Stomach (tissue), 19 donors: ENCODE measurements at places on chromosomes 1 and 21. TPM values are rescaled to one million over a fixed set of nuclear protein-coding genes. Genes with fewer than 3 reads are reported as not detected.

DNA sequence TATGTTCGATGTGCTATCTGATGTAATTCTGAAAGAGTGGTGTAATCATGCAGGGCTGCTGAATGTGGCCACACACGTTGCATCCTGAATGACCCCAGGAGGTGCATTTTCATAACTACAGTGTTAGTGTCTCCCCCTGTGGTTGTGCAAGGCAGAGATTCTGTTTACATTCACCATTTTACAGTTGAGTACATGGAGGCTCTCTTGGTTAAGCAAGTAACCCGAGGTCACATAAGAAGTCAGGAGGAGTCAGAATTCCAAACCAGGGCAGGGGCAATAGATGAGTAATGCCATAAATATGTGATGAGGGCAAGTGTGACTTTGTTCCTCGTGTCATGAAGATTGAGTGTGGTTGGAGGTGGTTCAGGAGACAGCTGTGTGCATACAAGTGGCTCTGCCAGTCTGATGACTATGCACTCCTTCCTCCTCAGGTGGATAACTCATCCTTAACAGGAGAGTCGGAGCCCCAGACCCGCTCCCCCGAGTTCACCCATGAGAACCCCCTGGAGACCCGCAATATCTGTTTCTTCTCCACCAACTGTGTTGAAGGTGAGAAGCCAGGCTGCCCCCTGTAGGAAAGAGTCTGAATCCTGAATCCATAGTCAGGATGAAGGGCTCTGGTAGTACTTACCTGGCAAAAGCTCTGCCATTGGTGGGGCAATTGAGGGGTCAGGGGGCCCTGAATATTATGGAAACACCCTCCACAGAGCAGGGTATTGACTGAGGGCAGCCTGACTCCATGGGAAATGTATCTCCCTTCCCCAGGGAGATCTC, 9.3 kb downstream of the ATP1A2 start:
- DNase-seq = no peak

- DNase-seq = no peak
These were observed 32.8 kb upstream of the KCNJ15 start for GRCh38 chr21:38223893-38224540.

Gene BTBD8
- total RNA-seq = 8.2 TPM

- peak; percentile 84 for DNase-seq
These were observed 85.0 kb downstream of the NKAIN1 start for GRCh38 chr1:31154632-31155215.

DNA sequence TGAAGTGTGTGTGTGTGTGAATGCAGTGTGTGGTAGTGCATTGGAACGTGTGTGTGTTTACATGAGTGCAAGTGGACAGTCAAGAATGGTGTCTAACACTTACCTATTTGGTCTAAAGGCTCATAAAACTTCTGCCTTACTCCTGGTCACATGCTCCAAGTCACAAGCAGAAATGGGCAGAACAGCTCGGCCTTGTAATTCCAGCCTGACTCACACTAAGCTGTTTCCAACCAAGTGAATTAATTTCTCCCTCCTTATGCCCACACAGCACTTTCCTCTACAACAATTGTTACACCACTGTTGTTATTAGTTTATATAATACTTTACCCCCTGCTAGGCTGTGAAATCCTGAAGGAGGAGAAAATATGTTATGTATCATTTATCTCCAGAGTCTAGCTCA, 43.8 kb downstream of the DDR2 start:
- DNase-seq = no peak

Gene FBXO2
- total RNA-seq = 12.5 TPM

GRCh38 chr1:4407851-4408250, 246.6 kb upstream of the AJAP1 start:
- no peak for DNase-seq

Gene IGSF21
- 1.1 TPM for total RNA-seq

GRCh38 chr1:24506691-24507381, 4.2 kb downstream of the RCAN3 start:
- DNase-seq = no peak

Gene LCE1A
- total RNA-seq = not detected

DNA sequence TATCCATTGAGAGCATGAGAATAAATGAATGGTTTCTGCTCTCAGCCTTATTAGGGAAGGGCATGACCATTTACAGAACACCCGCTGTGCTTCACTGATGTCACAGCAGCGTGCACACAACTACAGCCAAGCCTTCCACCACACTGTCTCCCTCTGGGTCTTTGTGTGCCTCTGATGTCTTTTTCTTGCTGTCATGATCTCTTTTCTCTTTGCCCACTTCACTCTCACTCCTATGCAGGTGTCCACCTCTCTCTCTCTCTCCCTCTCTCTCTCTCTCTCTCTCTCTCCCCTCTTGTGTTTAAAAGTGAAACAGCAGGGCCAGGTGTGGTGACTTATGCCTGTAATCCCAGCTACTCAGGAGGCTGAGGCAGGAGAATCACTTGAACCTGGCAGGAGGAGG, 232.5 kb upstream of the JUN start:
- no peak for DNase-seq

Gene SMIM11
- 1.2 TPM for total RNA-seq

DNA sequence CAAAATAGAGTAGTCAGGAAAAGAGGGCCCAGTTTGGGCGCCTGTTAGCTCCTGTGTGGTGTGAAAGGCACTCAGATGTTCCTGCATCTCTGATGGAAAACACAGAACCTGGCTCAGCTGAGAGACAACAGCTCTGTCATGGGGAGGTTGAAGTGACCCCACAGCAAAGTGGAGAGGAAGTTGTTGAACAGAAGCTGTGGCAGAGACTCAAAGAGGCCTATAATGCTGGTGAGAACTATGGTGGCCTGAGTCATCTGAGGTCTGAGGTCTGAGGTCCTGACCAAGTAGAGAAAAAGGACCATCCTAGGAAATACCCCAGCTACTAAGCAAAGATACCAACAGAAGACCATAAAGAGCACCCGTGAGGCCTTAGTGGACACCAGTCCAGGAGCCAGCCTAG, 45.6 kb upstream of the JAK1 start:
- DNase-seq = no peak

Gene VASH2
- not detected for total RNA-seq

DNA sequence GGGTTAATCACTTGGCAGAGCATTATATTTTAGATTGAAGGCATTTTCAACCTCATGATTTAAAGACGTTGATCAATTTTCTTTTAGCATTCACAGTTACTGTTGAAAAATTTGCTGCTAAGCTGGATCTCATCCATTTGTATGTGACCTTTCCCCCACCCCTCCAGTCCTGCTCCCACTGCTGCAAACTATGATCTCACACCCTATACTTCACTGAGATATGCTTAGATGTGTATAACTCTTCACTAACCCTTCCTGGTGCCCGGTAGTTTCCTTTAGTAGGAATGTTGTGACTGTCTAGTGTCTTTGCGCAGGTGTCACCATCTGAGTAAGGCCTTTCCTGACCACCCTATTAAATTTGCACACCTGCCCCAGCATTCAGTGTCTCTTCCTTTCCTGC, 67.0 kb upstream of the C1orf21 start:
- no peak for DNase-seq

Gene CLEC20A
- total RNA-seq = not detected

DNA sequence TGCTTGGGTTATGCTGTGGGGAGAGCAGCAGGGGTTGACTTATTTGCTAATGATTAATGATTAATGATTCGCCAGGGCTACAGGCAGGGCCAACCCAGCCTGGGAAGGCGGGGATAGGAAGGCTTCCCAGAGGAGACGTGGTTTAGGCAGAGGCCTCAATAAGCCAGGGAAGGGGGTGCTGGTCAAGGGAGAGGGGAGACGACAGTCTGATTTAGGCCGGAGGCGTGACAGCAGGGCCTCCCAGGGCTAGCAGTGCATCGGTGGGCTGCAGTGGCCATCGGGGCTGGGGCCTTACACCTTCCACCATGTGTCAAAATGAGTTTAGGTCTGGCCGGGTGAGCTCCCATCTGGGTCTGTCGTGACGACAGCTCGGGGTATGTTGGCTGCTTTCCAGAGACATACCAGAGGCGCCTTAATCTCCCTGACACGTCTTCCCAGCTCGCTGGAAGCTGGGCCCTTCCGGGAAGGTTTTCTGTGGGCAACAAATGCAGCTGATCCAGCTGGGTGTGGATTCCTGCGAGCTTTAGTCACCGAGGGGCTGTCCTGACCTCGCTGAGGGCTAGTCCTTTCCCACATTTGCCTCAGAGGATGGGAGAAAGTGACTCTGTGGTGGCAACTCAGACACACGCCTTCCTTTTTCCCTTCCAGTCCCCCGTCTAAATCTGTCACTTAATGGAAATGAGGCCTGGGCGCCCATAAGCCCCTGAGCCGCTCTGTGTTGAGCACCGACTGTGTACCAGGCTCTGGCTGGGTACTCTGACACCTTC, 3.7 kb upstream of the SLC1A7 start:
- DNase-seq = peak; percentile 87

DNA sequence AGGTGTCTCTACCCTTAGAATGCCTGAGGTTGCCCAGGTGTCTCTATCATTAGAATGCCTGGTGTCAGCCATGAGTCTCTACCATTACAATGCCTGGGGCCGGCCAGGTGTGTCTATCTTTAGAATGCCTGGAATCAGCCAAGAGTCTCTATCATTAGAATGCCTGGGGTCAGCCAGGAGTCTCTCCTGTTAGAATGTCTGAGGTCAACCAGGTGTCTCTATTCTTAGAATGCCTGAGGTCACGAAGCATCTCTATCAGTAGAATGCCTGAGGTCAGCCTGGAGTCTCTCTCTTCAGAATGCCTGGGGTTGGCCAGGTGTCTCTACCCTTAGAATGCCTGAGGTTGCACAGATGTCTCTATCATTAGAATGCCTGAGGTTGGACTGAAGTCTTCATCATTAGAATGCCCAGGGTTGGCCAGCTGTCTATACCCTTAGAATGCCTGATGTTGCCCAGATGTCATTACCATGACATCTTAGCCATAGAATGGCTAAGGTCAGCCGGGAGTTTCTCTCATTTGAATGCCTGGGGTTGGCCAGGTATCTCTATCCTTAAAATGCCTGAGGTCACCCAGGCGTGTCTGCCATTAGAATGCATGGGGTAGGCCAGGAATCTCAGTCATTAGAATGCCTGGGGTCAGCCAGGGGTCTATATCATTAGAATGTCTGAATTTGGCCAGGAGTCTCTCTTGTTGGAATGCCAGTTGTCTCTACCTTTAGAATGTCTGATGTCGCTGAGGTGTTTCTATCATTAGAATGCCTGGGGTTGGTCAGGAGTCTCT, 44.0 kb downstream of the RNF187 start:
- DNase-seq = no peak

DNA sequence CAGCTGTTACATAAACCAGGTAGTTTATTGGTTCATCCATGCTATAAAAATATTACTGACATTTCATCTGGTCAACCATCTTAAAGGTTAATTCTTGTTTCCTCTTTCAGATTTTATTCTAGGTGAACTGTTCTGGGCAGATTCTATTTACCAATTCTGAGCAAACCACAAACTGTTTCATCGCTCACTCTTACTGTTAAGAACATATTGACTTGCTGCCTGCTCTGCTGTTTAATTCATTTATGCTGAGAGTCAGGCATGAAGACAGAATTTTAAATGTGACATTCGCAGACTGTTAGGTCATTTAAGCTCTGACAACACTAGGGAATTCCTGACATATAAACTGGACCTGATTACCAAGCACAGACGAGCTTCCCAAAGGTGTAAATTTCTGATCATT, 98.3 kb downstream of the PIGK start:
- DNase-seq = peak; percentile 9

- no peak for DNase-seq
These were observed 88.1 kb downstream of the CCDC30 start for GRCh38 chr1:42551180-42551579.

Gene PFKFB2
- total RNA-seq = 2.3 TPM

Gene KLF17
- total RNA-seq = not detected

- no peak for DNase-seq
These were observed 1.2 kb downstream of the SLC37A1 start for GRCh38 chr21:42514883-42515228.

GRCh38 chr1:115158181-115158580, 68.9 kb upstream of the TSPAN2 start:
- no peak for DNase-seq

Gene ZNF683
- not detected for total RNA-seq

- no peak for DNase-seq
These were observed 268.8 kb upstream of the CSF3R start for GRCh38 chr1:36751525-36751924.

Gene GPR52
- total RNA-seq = not detected

DNA sequence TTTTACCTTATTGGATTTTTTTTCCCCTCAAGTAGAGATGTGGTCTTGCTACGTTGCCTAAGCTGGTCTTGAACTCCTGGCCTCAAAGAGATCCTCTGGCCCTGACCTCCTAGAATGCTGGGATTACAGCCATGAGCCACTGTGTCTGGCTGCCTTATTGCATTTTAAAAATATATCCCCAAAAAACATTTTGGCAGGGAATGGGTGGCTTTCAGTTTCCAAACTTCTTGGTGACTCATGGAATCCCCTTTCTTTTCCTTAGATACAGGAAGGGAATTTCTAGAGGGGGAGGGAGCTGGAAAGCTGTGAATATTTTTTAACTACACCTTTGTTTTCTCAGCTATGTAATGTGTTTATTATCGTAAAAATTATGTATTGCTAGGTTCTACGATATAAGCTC, 73.3 kb downstream of the SNRPE start:
- DNase-seq = no peak

- DNase-seq = no peak
These were observed 38.9 kb downstream of the LEPR start for GRCh38 chr1:65459397-65459768.

DNA sequence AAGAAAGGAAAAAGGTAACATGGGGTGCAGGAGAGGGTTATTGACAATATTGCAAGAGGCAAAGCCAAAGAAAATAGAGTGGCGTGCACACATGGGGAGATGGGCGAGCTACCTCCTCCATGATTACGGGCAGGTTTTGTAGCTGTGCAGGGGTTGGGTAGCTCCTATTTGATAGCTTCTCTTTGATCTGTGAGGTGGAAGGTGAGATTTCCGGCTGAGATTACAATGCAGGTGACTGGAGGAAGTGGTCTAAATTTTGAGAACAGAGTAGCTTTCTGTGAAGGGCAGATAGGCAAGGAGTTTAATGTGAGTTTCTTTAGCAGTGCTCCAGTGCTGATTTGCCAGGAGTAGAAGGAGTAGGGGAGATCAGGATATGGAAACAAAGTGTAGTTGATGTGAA, 263.4 kb downstream of the PLA2G4A start:
- no peak for DNase-seq

GRCh38 chr1:52967666-52968065, 40.6 kb downstream of the SCP2 start:
- DNase-seq = no peak

DNA sequence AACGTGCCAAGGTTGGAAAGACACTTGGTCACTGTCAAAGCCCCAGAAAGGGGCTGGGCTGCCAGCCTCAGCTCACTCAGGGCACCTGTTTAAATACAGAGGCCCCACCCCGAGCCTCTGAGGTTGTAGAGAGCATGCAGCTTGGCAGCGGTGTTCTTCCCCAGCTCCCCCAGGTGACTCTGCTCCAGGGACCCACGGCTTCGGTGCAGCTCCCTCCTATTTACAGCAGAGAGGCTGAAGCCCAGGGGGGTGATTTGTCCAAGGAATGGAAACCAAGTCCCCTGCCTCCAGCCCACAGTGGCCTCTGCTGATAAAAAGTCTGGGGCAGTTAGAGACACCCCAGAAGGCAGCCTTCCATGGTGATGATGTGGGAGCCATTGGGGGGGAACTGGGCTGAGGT, 9.1 kb upstream of the C1QA start:
- no peak for DNase-seq
